NCI-H2171 treated with DMSO at 0.1 percent for 48 hours (cell line): ENCODE measurements at places on chromosomes 2 and 18.

- peak; percentile 73 for DNase-seq
Measured at GRCh38 chr18:9719421-9719981, 11.4 kb downstream of the RAB31 start.

GRCh38 chr2:151189125-151189524, 72.5 kb downstream of the RBM43 start:
- DNase-seq, result no peak

DNA sequence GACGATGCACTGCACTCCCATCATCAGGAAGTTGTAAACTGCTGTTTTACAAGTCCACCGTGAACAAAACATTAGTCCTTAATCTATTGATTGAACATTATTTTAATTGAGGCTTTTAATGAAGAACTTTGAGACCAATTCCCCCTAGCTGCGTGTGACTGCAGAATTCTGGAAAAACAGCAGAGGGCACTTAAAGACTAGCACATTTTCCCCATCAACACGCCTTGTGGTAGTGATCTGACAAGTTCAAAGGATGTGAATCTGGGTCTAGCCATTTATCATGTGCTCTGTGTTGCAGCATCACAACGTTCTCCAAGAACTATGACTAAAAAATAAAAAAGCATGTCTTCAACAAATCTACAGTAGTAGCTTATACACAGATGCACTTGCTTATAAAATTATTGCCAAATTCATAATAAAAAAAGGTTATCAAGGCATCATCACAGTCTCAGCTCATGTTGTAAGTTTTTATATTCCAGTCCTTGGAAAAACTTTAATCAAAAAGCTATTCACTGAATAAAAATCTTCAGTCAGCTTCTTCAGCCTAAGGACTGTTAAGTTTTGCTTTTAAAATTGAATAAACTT, 35.8 kb downstream of the SKOR2 start:
- peak; percentile 60 for DNase-seq

DNA sequence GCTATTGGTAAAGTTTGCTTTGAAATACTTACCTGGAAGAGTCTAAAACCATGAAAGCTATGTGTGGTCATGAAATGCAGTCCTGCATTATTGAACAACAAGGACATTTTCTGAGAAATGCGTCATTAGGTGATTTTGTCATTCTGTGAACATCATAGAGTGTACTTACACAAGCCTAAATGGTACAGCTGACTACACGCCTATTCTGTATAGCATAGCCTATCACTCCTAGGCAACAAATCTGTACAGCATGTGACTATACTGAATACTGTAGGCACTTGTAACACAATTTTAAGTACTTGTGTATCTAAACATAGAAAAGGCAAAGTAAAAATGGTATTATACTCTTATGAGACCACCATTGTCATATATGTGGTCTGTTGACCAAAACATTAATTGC, 8.1 kb downstream of the FAM171B start:
- DNase-seq, result no peak

- DNase-seq, result no peak
Measured at GRCh38 chr2:25669520-25669919, 3.9 kb downstream of the DTNB start.

GRCh38 chr2:108193251-108193650, 46.5 kb upstream of the SULT1C3 start:
- no peak for DNase-seq

- no peak for DNase-seq
Measured at GRCh38 chr2:95351598-95351915, 51.0 kb upstream of the FAHD2A start.

DNA sequence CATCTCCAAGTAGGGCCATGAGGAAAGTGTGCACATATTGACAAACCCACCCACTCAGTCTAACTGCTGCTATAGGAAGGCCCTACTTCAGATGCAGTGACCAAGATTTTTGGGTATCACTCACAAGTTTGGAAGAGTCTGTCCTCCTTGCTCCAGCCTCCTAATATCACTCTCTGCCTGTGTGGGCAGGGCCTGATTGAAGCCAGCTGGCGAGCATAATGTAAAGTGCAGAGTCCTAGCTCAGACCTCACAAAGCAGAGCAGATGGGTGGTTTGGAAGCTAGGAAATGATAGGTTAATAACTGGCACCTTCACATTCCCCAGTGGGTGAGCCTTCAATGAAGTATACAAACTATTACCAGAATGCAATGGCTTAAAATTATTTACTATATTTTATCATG, 11.2 kb upstream of the SULT1C3 start:
- DNase-seq, result peak; percentile 41

DNA sequence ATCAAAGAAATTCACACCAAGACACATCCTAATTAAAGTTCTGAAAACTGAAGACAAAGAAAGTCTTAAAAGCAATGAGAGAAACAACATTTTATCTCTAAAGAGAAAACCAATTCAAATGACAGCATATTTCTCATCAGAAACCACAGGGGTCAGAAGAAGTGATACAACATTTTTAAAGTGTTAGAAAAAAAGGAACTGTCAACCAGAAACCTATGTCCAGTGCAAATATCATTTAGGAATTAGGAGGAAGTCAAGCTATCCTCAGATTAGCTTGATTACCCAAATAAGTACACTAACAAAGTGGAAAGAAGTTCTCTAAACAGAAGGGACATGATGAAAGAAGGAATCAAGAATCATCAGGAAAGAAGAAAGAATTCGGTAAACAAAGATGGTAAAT, 59.5 kb upstream of the BCL2L11 start:
- DNase-seq, result no peak

DNA sequence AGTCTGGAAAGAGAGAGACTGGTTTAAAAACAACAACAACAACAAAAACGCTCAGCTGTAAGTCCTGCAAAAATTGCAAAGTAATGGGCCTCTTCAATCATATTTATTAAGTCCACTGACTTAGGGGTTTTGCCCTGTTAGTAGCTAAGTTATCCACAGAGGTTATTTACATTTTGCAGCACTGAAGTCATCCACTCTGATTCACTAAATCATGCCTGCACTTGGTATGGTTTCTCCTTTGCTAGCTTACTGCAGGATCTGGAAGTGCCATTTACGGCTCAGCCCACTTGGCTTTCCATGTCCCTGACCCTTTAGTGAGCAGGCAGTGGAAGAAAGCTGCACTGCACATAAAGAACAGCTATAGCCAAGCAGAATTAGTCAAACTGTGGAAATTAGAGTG, 484.4 kb downstream of the NRXN1 start:
- no peak for DNase-seq

GRCh38 chr2:215328066-215328465, 16.2 kb downstream of the ATIC start:
- DNase-seq, result no peak

DNA sequence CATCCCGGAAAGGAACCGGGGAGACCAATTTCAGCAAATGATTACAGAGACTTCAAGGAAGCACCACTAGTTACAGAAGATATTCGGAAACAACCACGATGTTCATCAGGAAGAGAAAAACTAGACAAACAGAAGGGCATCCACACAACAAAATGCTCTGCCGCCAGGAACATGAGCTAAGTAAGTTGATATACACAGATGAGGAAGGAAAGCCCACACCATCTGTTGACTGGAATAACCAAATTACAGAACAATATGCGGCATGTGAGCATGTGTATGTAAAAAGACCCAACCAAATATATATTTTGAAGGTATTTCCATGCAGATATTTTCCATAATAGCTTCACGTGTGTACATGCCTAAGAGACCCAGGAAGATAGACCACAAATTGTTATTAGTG, 47.0 kb downstream of the ACKR3 start:
- peak; percentile 89 for DNase-seq

DNA sequence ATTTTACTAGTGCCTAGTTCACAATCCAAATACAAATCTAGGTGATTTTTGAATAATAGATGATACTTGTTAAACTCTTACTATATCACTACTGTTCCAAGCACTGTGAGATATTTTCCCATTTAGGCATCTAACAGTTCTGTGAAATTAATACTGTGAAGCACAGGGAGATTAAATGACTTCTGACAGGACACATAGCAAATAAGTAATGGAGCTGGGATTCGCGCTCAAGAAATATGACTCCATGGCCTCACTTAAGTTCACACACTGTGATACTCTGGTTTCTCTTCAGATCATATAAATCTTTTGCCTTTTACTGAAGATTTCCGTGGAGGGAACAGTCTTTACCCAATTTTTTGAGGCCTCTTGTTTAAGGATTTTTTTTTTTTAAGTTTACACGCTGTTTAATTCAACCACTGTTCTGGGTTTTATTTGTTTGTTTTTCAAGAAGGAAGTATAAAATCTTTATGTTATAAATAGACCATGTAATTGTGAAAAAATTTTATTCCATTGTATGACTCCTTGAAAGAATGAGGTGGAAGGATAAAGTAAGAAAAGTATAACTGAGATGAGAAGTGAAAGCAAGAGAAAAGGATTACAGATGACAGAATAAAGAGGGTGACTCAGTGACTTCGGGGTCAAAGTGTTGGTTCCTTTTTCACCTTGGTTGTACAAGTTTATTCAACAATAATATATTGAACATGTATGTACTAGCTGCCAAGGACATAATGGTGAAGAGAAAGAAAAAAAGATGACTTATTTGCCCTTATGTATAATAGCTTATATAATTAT, 30.2 kb downstream of the RBM45 start:
- peak; percentile 73 for DNase-seq

GRCh38 chr18:58943896-58944295, 79.2 kb downstream of the ZNF532 start:
- DNase-seq, result no peak

- peak; percentile 64 for DNase-seq
Measured at GRCh38 chr2:226256709-226257376, 542.8 kb downstream of the IRS1 start.

- DNase-seq, result no peak
Measured at GRCh38 chr2:260507-261161, 3.2 kb downstream of the SH3YL1 start.

DNA sequence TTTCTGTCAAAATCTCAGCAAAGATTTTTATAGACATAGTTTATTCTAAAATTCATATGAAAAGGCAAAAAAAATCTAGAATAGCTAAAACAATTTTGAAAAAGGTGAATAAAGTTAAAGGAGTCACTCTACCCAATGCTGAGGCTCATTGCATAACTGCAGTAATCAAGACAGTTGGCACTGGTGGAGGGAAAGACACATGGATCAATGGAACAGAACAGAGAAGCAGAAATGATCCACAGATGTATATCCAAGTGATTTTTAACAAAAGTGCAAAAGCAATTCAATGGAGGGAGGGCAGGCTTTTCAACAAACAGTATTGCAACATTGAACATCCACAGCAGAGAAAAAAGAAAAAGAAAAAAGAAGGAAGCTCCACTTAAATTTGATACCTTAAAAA, 162.8 kb downstream of the RBM43 start:
- no peak for DNase-seq

DNA sequence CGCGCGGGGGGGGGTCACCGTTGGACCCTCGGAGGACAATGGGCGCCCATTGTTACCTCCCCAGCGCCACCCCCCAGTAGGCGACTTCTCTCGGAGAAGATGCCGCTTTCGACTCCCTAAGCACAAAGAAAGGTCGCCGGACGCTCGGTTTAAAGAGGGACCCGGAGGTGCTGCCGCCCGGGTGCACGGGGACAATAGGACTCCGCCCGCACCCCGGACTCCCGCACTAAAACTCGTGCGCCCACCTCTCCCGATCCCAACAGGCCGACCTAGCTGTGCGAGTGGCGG, 318 bp upstream of the CDC42EP3 start:
- no peak for DNase-seq

DNA sequence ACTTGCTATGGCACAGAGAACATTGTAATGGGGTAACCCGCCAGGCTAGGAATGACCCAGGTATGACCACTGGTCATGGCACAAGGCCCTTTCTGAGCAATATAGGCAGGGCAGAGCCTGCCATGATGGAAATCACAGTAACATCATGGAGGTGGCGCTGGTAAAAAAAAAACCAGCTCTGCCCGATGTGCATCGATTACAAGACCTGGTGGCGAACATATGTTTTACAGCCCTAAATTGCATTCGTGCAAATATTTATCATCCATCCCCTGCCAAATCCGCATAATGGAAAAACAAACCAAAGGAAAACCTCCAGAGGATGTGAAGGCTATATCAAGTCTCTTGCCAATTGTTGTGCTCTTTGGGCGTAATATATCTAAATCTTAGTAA, 60.6 kb downstream of the SEMA4F start:
- DNase-seq, result peak; percentile 46

- DNase-seq, result no peak
Measured at GRCh38 chr2:58665154-58665553, 424.0 kb upstream of the FANCL start.

DNA sequence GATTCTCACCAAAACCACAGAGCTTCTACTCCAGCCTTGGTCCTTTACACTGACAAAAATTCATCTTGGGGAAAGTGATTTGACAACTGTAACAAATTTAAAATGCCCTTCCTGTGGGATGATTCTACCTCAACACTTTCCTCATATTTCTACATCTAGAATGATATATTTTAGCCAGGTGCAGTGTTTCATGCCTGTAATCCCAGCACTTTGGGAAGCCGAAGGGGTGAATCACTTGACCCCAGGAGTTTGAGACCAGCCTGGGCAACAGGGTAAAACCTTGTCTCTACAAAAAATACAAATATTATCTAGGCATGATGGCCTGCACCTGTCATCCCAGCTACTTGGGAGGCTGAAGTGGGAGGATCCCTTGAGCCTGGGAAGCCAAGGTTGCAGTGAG, 408.6 kb downstream of the CDH7 start:
- DNase-seq, result no peak

DNA sequence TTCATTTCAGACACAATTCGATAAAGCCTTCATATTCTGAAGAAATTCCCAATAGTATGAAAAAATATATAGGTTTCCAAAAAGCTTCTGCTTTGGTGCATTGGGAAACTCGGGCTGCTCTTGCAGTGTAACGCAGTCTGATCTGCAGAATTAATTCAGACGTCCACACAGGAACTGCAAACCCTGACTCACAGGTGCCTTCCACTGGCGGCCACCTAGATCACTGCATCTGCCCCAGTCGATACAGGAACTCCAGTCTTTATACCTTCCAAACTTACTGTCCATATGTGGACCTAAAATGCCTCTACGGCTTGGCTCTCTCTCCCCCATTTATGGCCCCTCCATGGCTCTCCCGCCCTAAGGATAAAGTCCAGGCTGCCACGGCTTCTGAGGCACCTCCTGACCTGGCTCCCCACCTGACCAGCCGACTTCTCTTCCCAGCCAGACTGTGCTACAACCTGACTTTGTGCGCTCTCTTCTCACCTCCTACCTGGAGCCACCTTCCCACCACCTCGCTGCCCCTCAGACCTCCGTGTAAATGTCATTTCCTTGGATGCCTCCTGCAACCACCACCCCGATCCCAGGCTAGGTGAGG, 39.7 kb downstream of the L3MBTL4 start:
- no peak for DNase-seq

DNA sequence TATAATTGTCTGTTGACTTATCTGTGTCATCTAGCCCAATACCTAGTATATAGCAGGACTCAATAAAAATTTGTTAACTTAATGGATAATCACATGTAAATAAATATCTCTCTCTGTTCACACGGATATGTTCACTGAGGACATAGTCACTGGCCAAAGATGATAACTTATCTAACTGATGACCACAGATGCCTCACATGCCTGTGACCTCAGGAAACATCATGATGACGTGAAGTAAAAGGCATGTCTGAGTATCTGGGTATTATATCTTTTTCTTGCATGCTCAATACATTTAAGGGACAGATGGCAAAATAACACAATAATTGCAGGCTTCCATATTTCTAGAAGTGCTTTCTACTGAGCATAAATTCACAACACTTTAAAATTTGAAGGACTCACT, 41.4 kb upstream of the PARD3B start:
- no peak for DNase-seq
